ENCODE measurements at places on chromosomes 4 and X.

DNA sequence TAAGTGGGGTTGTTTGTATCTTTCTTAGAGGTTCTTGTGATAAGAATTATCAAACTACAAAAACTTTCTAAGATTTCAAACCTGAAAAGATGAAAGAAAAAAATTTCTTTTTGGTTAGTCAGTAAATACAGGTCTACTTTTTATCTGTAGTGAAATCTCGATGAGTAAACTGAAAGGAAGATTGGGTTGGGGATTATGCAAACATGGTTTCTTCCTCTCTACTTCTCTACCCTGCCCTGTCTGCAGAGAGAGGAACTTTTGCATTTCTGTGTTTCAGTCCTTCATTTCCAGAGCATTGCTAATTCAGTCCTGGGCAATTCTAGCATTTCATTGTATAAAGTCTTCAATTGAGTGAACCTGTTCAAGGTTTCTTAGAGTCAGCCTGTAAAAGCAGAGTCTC lies 51.6 kb upstream of the IL2 start:
- DNase-seq = no peak

- no peak for DNase-seq
These were observed 72.0 kb downstream of the IL1RAPL1 start for GRCh38 chrX:28659269-28659668.

DNA sequence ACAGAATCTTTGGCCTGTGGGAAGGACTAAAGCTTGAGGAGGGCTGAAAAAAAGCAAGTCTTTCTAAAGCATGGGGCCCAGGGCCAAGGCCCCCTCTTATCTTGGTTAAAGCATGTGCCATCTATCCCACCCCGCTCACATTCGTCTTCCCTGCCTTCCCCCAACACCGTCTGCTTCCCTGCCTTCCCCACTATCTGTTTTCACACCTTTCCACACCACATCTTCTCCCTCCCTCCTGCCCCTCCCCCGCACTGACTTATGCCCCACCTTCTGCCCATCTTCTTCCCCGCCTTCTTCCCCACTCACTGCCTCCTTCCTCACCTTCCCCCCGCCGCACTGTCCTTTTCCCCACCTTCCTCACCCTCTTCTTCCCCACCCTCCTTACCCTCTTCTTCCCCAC lies 890 bp upstream of the NAP1L5 start:
- no peak for DNase-seq

DNA sequence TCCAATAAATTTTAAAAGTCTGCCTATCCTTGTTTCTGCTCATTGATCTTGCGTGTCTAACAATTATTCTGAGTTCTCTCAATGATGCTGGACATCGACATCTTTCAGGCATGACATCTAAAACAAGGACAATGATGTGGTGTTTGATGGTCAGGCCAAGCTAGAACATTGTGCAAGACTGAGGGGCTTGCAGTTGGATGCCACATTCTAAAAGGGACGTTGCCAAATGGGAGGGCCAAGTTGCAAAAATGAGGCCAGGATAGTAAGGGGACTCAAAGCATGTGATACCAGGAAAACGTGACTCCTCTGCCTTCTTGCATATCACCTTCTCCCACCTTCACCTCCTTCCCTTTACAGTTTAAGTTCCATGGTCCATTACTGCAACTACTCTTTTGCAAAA lies 29.4 kb upstream of the NSUN7 start:
- no peak for DNase-seq
